ENCODE measurements at places on chromosomes 12 and 14.

DNA sequence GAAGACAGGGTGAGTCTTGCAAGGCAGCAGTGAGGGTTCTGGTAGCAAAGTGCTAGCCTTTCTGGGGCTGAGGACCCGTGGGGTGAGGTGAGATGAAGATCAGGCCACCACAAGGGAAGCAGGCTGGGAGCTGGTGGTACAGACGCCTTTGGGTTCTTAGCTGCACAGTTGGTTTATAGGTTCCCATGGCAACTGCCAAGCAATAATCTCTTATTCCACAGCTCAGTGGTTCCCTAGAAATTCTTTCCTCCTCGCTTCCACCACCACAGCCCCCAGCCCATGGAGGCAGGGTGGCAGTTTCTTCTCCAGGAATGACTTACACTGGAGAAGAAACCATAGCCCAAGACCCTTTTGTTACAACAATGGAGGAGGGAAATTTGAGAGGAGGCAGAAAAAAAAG, 82.1 kb downstream of the CMKLR1 start:
- no peak for DNase-seq

GRCh38 chr14:100252684-100253083, 13.7 kb downstream of the YY1 start:
- DNase-seq = no peak

DNA sequence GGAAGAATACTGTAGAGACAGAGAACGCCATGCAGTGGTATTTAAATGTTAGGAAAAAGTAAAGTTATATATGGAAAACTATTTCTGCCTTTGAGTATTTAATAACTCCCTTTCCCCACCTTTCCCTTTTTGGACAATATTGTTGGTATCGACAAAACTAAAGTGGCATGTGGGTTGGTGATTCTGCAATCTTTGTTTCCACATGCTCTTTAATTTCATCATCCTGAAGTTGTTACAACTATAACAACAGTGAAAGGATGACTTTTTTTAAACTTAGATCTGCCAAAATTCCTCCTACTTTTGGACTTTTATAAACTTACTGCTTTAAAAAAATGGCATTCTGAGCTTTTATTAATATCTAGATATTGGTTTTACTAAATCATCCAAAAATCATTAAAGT, 25.3 kb downstream of the TTC8 start:
- DNase-seq = no peak

DNA sequence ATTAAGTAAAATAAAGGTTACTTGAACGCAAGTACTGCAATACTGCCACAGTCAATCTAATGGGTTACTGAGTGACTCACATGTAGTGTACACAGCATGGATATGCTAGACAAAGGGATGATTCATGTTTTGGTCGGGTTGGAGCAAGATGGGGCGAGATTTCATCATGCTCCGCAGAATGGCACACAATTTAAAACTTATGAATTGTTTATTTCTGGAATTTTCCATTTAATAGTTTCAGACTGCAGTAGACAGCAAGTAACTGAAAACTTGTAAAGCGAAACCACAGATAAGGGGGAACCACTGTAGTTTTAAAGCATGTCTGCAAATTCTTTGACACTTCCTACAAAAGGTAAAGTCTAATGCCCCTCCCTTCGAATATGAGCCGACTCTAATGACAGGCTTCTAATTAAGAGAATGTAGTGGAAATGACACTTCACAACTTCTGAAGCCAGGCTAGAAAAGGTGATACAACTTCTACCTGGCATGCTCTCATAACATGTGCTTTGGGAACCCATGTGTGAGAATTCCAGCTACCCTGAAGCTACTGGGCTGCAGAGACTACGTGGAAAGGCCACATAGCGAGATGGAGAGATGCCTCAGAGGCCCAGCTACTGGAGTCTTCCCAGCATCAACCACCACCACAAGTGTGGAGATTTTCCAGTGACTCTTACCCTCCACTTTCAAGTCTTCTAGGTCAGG, 13.9 kb upstream of the TCP11L2 start:
- DNase-seq = no peak

- no peak for DNase-seq
These were observed 65.3 kb upstream of the LRFN5 start for GRCh38 chr14:41541333-41541732.

DNA sequence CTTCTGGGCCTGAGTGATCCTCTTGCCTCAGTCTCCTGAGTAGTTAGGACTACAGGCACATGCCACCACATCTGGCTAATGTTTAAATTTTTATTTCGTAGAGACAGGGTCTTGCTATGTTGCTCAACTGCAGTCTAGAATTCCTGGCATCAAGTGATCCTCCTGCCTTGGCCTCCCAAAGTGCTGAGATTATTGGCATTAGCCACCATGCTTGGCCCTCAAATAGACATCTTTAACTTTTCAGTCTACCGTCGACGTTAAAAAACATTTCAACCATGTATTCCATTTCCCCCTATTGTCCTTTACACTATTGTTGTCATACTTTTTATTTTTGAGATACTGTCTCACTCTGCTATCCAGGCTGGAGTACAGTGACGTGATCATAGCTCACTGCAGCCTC, 22.4 kb downstream of the ERH start:
- DNase-seq = no peak

GRCh38 chr14:99389174-99389826, 91.4 kb downstream of the SETD3 start:
- DNase-seq = peak; percentile 5

DNA sequence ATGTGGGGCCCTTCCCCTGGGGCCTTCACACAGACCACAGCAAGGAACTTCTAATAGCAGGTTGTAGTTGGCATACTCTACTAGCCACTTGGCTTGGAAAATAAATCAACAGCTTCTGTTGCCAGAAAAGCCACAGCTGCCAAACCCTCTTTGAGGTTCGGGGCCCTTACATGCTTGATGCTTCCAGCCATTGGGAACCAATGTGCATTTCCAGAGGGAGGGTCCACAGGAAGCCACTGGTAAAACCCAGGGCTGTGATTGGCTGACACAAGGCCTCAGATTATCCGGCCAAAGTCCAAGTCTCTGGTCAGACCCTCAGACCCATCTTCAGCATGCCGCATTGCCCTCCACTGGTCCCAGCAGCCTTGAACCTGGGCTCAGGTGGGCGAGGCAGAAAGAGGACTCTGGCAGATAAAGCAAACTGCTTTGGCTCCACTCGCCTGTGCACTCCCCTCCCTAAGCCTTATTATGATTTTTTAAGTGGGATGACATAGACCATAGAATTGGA, 214.4 kb downstream of the BCL11B start:
- no peak for DNase-seq
